ENCODE measurements at places on chromosomes 11 and 22.
A peak's percentile ranks its signal among the peaks of the same experiment; 100 is the strongest.

- no peak for DNase-seq
Observed at GRCh38 chr22:45069925-45070324, 60.1 kb upstream of the PHF21B start.

- DNase-seq = peak; percentile 98
Observed at GRCh38 chr11:116984589-116984988, 113.6 kb downstream of the SIK3 start.

- no peak for DNase-seq
Observed at GRCh38 chr11:74948546-74948897, 369 bp downstream of the XRRA1 start.

- no peak for DNase-seq
Observed at GRCh38 chr11:97908354-97908753, 1112.4 kb upstream of the CNTN5 start.

- DNase-seq = no peak
Observed at GRCh38 chr22:49935561-49935960, 17.1 kb downstream of the CRELD2 start.

- no peak for DNase-seq
Observed at GRCh38 chr22:40405178-40406062, 35.0 kb downstream of the SGSM3 start.

GRCh38 chr11:10623797-10624761 lies 55.6 kb upstream of the LYVE1 start:
- DNase-seq = peak; percentile 34

DNA sequence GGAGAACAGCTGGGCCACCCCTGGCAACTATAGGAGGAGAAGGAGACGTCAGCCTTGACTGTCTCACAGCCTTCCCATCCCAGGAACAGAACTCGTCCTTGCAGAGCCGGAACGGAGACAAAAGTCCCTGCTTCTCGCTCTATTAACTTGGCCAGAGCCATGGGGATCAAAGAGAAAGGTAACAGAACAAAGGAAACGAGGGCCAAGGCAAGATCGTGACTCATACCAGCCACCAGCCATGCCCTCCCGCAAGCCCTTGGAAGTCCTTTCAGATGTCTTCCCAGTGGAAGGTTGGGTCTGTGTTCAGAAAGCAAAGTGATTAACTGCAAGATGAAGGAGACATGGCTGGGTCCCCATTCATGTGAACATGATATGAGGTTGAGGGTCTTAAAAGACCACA lies 64.7 kb downstream of the PDE2A start:
- DNase-seq = no peak

DNA sequence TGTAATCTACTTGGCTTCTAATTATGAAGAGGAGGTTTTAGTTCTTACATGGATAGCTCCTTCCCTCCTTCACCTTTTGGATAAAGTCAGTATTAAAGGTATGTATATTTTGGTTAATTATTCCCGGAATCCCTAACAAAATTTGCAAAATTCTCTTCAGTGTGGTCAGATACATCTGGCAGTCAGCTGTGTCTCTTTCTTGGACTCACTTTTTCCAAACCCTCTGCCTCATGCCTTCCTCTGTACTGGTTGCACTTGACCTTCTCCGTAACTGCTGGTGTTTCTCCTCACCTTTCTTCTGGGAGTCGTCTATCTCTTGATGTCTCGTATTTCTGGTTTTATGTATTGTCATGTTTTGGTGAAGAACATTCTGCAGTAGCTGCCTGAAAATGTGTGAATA lies 62.5 kb downstream of the PPP6R3 start:
- no peak for DNase-seq

- DNase-seq = no peak
Observed at GRCh38 chr11:114066046-114066648, 6.6 kb downstream of the ZBTB16 start.

- DNase-seq = no peak
Observed at GRCh38 chr22:42892571-42893316, 35.7 kb upstream of the ARFGAP3 start.

DNA sequence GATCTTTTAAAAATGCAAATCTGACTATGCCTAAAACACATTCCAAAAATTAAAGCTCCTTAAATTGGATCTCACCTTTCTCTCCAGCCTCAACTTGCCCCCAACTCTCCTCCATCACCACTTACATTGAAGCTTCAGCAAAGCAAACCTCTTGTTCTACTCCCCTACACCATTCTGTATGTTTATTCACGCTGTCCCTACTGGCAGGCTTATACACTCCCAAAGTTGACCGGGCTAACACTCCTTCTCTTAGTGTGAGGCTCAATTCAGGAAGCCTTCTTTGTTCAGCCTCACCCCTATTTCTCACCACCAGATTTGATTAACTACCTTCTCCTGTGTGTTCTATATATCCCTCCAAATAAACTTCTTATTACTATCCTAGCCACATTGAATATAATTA lies 1.8 kb upstream of the GDPD4 start:
- DNase-seq = no peak

GRCh38 chr11:1638344-1638743 lies 8.8 kb downstream of the KRTAP5-5 start:
- no peak for DNase-seq

- peak; percentile 95 for DNase-seq
Observed at GRCh38 chr11:123231256-123231655, 36.2 kb upstream of the CLMP start.

- no peak for DNase-seq
Observed at GRCh38 chr11:121106812-121107211, 5.8 kb downstream of the TECTA start.

- DNase-seq = peak; percentile 63
Observed at GRCh38 chr11:5626196-5626595, 1.4 kb downstream of the TRIM34 start.

DNA sequence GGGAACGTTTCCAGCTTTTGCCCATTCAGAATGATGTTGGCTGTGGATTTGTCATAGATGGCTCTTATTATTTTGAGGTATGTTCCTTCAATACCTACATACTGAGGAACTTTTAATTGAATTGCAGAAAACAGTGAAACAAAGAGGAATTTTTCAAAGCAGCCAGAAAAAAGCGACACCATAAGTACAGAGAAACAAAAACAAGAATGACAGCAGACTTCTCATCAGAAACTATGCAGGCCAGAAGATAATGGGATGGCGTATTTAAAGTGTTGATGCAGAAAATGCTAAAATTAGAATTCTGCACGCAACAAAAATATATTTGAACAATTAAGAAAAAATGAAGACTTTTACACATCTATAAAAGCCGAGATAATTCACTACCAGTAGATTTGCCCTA lies 95.4 kb upstream of the TIMP3 start:
- peak; percentile 25 for DNase-seq

- no peak for DNase-seq
Observed at GRCh38 chr11:44627911-44628729, 62.7 kb downstream of the CD82 start.

DNA sequence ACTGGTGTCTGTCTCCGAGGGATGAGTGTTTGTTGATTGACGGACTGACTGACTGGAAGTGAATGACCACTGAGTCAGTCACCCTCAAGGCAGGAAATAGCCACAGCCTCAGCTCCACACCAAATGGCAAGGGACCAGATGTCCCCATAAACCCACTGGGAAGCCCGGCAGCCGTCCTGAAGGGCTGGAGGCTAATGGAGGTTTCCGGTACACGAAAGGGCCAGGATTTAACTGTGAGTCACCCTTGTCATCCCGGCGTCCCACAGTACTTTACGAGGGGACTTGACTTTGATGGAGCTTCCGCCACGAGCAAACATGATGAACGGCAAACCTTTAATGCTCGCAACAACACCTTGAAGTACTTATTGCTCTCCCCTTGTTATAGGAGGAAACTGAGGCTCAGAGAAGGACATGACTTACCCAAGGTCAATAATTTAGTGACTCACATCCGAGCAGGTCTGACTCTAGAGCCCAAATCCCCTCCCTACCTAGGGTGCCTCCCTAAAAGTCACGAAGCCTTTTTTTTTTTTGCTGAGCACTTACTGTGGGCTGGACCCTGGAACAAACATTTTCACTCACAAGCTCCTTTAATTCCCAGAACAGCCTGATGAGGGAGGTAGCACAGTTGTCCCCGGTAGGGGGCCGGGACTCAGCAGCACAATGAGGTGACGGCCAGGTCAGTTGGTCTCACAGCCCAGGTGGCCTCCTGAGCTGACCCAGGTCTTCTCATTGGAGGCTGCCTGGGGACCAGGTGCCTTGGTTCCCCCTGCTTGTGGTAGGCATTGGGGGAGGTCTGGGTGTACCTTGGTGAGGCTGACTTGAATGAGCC lies 25.2 kb upstream of the GCAT start:
- peak; percentile 51 for DNase-seq

DNA sequence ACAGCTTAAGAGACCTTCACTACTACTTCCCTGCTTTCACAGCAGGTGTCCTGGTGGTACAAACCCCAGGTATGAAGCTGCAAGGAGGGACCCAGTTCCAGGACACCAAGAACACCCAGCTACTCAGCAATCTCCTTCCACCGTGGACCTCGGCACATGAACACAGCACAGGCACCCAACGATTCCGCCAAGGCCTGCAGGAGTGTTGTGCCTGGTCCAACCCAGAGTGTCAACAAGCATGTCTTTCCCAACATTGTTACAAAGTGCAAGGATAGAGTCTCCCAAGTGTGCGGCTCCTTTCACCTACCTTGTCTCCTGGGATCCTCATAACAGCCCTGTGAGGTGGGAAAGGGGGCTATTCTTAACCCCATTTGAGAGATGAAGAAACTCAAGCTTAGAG lies 11.8 kb downstream of the PATZ1 start:
- DNase-seq = no peak

- no peak for DNase-seq
Observed at GRCh38 chr11:45909594-45910475, 2.8 kb upstream of the FREY1 start.

- no peak for DNase-seq
Observed at GRCh38 chr11:113506893-113507292, 31.7 kb upstream of the DRD2 start.

DNA sequence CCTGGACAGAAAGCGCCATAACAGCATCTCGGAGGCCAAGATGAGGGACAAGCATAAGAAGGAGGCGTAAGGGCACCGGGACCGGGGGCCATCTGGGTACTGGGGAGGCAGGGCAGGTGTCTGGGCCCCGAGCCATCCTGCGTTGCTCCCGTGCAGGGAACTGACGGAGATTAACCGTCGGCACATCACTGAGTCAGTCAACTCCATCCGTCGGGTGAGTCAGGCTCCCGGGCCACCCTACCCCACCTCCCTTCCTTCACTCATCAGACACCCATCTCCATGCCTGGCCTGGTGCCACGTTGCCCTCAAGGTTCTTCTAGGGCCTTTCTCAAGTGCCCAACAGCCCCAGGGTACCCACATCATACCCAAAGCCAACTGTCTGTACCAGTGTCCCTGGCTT lies 15.0 kb downstream of the PLCB3 start:
- no peak for DNase-seq

DNA sequence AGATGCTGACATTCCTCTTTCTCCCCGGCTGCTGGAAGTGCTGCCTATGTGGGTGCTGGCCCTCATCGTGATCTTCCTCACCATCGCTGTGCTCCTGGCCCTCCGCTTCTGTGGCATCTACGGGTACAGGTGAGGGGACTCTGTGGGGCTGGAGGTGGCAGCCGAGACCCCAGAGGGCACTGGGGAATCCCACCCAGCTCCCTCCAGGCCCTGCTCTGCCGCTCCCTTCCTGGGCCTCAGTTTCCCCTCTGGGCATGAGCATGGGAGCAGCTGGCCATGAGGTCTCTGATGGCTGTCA lies 21.8 kb downstream of the CSF2RB start:
- no peak for DNase-seq

DNA sequence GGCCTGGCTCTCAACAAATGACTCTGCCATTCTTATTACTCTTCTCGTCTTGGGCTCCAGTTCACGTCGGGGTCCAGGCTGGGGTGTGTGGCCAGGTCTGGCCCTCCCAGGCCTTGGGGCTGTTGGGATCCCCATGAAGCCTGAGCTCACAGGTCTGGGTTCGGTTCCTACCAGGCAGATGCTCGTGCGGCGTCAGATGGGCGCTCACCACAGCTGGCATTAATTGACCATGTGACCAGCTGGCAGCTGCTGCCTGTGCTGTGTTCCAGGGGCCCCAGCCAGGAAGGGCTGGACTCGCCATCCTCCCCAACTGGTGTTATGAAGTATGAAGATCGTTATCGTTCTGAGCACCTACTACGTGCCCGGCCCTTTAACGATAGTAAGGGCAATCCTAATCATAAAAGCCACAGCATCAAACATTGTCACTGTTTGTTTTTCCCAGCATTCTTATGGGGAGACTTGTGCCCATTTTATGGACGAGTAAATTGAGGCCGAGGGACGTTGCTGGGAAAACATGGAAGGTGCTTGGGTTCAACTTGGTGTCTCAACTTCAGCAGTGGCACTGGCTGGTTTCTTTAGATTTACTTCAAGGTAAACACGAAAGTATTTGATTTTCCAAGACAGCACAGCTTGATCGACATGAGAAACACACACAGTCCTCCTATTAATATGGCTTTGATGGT lies 26.8 kb upstream of the CACNG2 start:
- no peak for DNase-seq

- DNase-seq = no peak
Observed at GRCh38 chr11:79342236-79342635, 98.6 kb downstream of the TENM4 start.

GRCh38 chr11:9606809-9607510 lies 33.5 kb downstream of the WEE1 start:
- no peak for DNase-seq

- peak; percentile 3 for DNase-seq
Observed at GRCh38 chr11:93100211-93100610, 97.6 kb downstream of the SLC36A4 start.

DNA sequence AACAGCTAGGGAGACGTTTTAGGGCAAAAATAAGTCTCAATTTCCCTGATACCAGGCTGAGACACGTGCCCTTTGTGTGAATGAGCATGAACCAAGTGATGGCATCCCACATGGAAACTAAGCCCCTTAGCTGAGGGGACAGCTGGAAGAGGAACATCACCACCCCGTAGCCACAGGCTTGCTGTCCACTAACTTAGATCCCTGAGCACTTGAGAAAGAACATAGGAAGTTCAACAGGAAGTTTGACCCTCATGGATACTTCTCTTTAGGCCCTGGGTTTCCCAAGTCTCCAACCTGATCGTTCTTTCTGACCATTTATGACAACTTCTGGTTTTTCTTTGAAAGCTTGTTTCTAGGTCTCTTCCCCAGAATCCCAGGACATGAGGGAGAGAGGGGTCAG lies 11.6 kb upstream of the CKAP5 start:
- DNase-seq = no peak

- DNase-seq = no peak
Observed at GRCh38 chr11:82814379-82814778, 80.7 kb upstream of the FAM181B start.

GRCh38 chr22:46547179-46547882 lies 9.9 kb upstream of the CELSR1 start:
- peak; percentile 72 for DNase-seq

DNA sequence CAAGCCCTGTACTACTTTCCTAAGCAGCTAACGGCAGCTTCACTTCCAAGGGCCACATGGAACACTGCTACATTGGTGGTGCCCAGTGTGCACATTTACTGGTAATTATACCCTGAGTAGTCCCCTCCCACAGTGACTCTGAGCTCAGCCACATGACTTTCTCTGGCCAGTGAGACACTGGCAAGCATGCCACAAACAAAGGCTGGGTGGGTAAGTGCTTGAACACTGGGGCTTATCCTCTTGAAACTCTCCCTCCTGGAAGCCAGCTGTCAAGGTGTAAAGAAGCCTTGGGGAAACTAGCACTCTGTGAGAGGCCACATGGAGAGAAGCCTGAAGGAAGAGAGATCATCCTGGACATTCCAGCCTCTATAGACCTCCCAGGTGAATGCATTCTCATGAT lies 54.4 kb upstream of the DRD2 start:
- no peak for DNase-seq

- no peak for DNase-seq
Observed at GRCh38 chr11:105861225-105861624, 160.8 kb downstream of the MSANTD4 start.
